ENCODE measurements at places on chromosomes 6 and 20.

DNA sequence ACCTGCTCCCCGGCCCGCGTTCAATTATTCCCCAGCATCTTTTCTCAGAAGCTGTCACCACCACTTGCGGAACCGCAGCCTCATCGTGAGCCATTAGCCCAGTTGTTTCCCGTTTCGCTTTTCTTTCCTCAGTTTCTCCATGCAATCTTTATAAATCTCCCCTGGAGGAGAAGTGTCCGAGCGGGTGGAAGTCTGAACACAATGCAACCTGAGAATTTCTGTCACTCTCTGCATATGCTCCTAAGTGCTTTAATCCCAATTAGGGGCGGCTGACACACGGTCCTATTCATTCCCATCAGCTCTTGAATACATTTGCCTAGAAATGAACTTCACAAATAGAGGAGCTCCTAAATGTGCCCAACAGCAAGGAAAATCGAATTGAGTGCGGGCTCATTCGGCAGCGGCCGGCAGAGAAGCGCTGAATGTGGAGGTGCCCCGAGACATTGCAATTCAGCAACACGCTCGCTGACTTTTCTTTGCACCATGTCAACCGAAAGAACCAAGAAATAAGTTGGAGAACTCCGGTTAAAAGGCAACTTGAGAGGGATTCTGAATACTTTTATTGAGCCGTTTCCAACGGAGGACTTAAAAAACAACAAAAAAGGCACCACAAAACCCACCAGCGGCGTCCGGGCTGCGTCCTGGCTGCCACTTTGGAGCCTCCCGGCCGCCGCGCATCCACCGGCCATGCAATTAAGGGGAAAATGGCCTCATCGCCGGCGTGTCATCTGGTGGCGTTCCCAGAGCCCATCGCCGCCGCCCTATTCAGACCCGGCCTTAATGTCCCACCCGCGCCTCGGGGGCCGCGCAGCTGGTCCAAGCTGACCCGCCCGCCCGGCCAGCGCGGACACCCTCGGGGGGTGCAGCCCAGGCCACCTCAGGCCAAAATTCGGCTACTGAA is 3.9 kb upstream of the PRDM13 start:
- DNase-seq, result no peak

- DNase-seq, result no peak
These were observed 5.7 kb downstream of the ARHGAP40 start for GRCh38 chr20:38607351-38607750.

DNA sequence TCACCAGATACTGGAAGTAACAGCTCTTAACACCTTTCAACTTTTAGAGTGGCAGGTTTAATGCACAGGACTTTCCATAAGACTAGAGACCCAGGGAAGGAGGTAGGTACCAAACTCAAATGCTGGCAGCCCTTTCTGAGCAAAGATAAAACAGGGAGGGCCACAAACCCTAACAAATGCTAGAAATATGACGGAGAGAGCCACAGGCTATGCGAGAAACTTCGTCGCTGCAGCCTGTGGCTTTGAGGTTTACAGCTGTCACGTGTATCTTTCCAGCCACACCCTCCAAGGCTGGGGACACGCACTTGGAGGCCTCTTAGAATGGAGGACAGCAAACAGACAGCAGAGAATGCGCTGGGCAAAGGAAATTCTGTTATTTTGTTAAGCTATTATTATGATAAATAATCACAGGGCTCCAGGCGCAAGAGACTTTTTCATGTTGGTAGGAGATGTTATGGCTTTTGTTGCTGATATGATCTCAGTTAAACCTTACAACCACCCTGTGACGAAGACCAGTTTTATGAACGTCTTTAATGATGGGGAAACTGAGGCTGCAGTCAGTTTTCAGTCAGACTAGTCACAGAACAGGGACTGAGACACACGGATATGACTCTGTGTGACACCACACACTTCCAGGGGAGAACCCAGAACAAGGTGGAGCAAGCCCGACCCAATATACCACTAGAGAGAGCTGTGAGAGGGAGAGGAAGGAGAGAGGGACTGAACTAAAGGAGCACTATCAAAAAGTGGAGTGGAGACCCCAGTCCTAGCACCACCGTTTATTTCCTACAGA is 2.0 kb downstream of the TRAM2 start:
- no peak for DNase-seq

GRCh38 chr6:159609652-159610178 is 83.3 kb downstream of the SOD2 start:
- no peak for DNase-seq

- DNase-seq, result peak; percentile 86
These were observed 86.1 kb downstream of the SLX4IP start for GRCh38 chr20:10521068-10521831.

GRCh38 chr6:147154454-147154853 is 49.8 kb upstream of the STXBP5 start:
- peak; percentile 81 for DNase-seq

DNA sequence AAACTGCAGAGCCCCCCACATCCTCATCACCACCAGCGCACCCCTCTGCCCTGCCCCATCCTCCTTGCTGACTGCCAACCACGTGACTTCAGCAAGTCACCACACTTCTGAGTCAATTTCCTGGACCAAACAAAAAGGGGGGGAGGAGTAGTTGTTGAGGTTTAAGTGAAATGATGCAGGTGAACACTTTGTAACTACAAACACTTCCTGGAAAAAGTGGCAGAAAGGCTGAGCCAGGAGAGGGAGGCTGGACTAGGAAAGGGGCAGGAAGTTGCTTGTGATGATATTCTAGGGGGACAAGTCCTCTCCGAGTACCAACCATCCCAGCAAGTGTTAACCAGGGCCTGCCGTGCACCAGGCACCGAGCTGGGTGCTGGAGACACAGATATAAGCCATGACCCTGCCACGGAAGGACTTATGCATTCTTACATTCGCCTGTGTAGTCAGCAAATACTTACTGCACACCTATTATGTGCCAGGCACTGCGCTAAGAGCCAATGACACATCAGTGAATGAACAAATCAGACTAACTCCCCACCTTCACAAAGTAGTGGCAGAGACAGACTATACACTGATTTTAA is 67.3 kb downstream of the PREX1 start:
- peak; percentile 51 for DNase-seq

DNA sequence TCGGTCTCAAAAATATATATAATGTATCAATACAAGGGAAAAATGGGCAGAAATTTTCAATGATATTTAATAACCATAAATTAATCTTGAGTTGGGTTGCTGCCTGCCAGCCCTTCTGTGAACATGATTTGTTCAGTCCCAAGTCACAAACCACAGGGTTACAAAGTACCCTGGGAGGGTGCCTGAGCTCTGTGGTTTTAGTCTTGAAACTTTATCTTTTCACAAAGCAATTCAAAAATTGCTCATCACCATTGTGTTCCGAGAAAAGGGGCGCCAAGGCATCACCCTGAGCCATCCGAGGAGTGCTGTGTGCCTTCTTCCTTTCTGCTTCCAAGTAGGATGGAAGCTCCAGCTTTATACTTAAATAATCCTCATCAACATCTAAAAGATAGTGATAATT is 141.6 kb upstream of the AKAP12 start:
- no peak for DNase-seq
